ENCODE measurements at places on chromosomes 2 and 18. TPM values are rescaled to one million over a fixed set of nuclear protein-coding genes. Genes with fewer than 3 reads are reported as not detected.

Gene SNORC
- total RNA-seq: 3.1 TPM

Gene KCNK3
- 6.2 TPM for total RNA-seq

Gene NPPC
- total RNA-seq: 16.6 TPM

Gene RANBP2
- total RNA-seq: 104 TPM

Gene PSME4
- total RNA-seq: 42.4 TPM

Gene CRYBA2
- total RNA-seq: not detected

Gene BOLL
- not detected for total RNA-seq

Gene CNDP1
- 2.4 TPM for total RNA-seq

Gene ZSCAN30
- total RNA-seq: 22.7 TPM

Gene IGFBP2
- 176 TPM for total RNA-seq

Gene CYP1B1
- 102 TPM for total RNA-seq

Gene DSC1
- 0.10 TPM for total RNA-seq

Gene RNPEPL1
- 16.1 TPM for total RNA-seq

Gene TMEM37
- 0.69 TPM for total RNA-seq

Gene SERPINB10
- total RNA-seq: 0.33 TPM

Gene RAX
- total RNA-seq: not detected

Gene ARHGAP25
- total RNA-seq: 7.2 TPM

Measured in spinal cord (tissue), 10 donors.